ENCODE measurements at places on chromosomes 16 and 17.

GRCh38 chr16:63361032-63361624 lies 1324.9 kb upstream of the CDH8 start:
- no peak for DNase-seq

DNA sequence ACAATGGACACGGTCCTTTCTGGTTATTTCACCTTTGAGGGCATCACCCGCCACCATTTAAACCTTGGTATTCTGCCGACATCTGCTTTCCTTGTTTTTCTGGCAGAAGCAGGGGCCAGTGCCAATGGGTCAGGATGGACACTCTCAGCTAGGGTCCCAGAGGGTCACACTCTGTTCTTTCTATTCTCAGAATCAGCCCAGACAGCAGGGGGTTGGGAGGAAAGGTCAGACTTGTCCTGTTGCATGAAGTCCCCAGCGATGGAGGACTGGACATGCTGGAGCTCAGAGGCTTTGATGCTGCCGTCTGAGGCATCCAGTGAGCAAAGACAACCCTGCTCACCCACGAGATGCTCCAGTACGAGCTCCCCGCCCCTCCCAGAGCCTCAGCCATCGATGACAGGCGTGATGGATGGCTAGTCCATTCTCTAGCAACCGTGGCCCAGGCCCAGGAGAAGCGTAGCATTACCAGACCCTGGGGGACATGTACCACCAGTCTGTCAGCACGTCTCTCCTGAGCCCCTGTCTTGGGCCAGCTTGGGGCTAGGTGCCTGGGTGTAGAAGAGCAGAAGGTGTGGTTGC lies 62.0 kb downstream of the FOXL1 start:
- no peak for DNase-seq

DNA sequence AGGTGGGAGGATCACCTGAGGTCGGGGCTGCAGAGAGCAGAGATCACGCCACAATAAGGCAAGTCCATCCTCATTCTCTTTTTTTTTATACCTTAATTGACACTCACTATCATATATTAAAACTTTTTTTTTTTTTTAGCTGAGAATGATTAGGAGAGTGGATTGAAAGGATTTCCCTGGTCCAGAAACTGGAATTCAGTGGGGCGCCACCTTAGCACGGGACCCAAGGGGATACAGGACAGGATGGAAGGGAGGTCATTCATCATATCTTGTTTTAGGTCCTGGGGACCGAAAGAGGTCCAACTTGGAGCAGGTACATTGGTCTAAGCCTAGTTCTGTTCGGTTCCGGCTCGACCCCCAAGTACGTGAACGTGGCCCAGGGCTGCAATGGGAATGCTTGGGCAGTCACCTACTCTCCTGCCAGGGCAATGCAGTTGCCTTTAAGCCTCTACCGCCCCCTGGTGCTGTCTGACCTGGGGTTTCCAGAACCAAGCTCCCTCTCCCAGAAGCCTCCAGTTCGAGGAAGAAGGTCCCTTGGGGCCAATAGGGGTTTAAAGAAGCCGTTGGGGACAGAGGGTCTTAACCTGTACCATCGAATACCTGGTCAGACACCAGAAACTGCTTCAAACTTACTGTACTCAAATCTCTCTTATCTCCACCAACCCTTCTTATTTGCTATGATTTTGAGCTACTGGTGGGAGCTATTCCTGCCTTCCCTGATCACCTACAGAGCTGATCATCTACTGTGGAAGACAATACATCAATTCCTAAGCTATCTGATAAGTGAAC lies 19.9 kb upstream of the GPATCH8 start:
- DNase-seq = no peak

DNA sequence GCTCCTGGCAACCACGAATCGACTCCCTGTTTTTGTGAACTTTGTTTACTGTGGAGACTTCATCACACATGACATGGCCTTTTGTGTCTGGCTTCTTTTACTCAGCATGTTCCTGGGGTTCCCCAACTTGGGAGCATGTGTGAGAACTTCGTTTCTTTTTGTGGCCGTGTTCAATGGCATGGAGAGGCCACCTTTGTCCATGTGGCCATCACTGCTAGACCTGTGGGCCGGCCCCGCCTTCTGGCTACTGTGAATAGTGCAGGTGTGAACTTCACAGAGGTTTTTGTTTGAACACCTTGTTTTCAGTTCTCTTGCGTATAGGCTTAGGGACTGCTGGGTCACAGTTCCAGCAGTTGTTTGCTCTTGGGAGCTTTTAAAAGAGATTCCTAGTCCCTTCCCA lies 5.7 kb upstream of the SLC38A8 start:
- DNase-seq = no peak

- no peak for DNase-seq
Measured at GRCh38 chr17:3893720-3894116, 865 bp upstream of the CAMKK1 start.

- no peak for DNase-seq
Measured at GRCh38 chr16:85252461-85252860, 140.2 kb upstream of the CIBAR2 start.

DNA sequence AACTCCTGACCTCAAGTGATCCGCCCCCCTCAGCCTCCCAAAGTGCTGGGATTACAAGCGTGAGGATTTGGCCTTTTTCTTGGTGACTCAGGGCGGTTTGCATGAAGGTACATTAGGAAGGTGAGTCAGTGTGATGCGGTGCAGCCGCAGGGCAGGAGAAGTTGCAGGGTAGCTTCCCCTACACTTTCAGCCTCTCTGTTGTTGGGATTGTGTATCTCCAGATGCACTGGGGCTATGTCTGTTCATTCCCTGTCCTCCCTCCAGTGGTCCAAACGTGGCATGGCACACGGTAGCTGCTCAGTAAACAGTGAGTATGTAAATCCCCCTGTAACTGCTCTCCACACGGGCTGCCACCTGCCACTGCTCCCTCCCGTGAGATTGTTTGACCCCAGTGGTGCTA lies 109.1 kb upstream of the CDC42EP4 start:
- no peak for DNase-seq

DNA sequence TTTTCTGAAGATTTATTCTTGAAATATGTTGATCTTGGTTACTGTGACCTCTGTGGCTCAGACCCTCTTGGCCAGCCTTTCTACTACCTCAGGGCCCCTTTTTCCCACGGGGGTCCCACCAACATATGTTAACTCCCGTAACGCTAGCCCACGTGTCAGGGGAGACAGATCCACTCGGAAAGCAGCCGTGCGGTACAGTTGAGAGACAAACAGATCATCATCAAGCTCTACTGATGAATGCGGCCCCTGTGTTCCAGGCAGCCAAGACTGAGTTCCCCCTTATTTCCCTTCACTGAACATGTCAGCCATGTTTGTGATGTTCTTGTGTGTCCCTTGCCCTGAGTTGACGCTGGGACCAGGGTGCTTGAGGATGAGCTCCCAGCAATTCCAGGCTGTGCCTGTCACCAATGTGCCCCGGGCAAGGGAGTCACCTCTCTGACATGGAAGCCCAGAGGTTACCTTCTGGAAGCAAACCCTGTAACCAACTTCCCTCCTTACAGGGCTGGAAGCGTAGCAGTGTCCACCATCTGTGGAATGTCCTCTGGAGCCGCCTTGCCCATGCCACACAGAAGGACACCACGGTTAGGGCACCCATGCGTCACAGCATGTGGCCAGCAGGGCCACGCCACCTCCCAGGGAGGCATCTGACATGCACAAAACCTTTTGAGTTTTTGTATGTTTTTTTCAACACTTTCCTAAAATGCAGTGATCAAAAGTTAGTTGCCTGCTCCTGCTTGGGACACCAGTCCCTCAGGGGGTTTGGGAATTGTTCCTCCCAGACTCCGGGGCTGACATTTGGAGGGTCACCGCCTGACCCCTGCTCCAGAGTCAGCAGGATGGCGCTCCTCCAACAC lies 193.7 kb upstream of the CHMP6 start:
- no peak for DNase-seq

DNA sequence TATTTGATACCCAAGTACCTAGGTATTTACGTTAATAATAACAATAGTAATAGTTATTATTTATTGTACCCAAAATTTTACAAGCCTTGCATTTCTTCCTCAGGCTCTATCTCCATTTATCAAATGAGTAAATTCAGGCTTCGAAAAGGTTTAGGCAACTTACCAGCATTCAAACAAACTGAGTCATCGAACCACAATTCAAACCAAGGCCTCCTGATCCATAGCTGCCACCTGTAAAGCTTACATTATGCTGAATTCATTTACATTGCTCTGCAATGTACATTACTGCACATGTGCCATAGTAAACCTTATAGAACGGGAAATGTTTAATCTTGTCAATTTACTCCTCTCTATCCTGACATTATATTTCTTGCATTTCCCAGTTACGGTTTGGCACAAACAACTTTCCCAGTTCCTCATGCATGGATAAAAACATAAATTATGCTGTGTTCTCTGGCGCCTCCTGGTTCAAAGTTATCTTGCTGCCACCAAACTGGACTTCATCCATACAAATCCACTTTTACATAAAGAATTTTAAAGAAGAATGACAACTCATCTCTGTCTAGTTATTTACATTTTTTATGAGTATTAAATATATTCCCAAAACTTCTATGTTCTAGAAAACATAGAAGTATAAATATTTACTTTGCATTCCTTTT lies 360.6 kb upstream of the SOX9 start:
- no peak for DNase-seq

GRCh38 chr17:29640413-29640812 lies 17.7 kb upstream of the CORO6 start:
- DNase-seq = no peak

DNA sequence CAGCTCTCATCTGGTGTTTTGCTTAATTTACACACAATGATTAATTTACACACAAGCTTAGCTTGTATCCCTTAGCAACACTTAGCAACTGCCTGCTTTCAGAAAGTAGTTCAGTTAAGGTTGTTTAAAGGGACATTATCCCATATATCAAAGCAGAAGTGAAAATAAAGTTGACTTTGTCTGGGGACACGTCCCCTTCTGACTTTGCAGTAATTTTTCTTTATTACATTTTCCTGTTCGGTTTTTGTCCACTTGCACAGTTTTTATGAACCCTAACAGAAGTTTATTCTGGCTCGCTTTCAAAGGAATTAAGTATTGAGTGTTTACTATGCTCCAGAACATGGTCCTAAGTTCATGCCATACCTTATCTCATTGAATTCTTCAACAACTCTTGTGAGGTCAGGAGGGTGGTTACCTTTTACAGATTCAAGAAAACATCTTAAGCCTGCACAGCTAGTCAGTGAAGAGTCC lies 41.5 kb downstream of the ARHGAP44 start:
- no peak for DNase-seq

GRCh38 chr16:51146256-51146924 lies 4.7 kb downstream of the SALL1 start:
- no peak for DNase-seq

DNA sequence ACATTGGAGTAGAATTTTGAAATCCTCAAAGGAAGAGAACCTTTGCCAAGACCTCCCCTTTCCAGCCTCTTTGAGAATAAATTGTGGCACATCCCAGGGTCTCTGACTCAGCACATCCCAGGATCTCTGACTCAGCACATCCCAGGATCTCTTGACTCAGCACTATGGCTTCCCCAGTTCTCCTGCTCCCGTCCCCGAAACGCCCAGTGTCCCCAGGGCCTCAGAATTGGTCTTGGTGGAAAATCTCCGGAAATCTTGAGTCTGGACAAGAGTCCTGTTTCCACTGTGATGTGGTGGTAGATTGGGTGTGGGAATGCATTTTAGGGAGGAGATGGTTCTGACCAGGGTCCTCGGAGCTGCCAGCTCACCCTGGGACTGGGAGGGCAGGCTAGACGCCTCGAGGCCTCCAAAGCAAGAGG lies 19.2 kb downstream of the PLXDC1 start:
- no peak for DNase-seq

DNA sequence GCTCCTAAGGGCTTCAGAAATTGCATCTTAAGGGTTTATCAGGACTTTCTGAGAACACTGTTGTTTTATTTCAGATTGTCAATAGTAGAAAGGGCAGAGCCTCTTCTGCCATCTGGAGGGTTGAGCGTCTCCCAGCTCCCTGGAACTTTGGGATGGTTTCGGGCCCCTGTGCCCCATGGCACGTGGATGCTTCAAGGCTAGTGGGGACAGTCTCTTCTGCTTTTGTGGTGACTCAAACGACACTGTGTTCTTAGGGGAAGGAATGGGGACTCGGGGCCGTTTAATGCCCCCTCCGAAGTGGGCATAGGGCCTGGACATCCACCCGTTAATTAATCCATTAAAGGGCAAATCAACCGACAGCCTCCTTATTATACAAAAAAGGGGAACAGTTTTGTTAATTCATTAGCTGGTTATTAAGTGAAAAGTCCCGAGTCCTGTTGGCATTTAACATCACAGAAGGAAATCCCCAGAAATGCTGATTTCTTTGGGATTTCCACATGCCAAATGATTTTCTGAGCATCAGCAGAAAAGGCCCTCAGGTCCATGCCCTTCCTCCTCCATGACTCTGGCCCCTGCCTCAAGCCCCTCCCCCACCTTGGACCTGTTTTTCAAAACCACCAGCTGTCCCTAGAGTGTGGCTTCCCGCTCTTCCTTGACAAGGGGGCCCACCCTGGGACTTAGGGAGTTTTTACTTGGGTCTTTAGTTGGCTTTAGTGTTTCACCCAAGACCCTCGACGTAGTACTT lies 68.7 kb downstream of the ARSG start:
- no peak for DNase-seq

DNA sequence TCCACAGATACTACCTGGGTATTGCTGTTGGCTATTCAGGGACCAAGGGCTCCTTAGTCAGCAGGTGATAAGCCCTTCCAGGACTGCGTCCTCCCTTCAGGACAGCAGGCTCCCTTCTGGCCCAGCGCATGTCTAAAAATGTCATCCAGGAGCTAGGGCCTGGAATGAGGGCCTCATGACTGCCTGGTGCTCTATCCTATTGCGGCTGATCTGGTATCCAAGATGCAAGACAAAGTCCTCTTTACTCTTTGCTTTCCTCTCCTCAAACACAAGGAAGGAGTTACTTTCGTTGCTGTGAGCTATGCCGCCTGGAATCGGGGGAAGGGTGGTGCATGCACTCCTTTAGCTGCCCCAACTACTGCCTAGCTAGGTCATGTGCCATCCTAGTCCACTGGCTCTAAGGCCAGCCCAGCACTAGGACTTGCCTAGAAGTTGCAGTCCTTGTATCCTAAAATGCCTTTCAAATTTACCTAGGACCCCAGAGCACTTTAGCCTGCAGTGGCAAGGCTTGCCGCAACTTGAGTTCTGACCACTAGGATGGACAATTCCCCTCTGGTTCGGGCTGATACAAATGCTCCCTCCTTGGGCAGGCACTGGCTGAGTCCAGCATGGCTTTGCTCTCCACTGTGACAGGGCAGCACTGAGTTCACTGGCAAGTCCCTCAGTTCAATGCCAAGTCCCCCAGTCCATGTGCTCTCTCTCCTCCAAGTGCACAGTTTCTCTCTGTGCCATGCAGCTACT lies 10.1 kb upstream of the TMEM219 start:
- no peak for DNase-seq

DNA sequence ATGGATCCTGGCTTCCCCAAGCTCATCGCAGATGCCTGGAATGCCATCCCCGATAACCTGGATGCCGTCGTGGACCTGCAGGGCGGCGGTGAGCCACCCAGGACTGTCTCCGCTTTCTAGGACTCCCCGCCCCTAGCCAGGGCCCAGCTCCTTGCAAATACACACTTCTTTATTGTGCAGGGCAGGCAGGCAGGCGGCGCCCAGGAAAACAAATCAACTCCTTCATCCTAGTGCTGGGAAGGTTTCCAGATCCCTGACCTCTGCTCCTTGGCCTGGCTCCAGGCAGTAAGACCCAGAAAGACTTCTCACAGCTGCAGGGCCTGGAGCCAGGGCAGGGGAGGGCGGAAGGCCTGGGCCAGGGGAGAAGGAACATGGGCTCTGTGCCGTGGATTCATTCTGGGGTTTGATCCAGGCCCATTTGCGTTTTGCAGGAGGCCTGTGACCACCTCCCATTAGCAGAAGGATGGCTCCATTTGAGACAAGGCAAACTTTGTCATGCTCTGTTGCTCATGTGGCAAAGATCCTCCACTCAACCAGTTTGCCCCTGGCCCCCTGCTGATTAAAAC lies 6.0 kb upstream of the LPCAT2 start:
- no peak for DNase-seq

All from NCI-H1436 treated with DMSO at 0.1 percent for 48 hours (cell line).